Activated T-helper 1 cell treated with anti-CD3 and anti-CD28 coated beads, Interleukin-2, amount 50 U/mL, for 16 hours (primary cell): ENCODE measurements at places on chromosomes 7 and 10.

- DNase-seq: no peak
These were observed 86.2 kb downstream of the GPR85 start for GRCh38 chr7:113000316-113001020.

GRCh38 chr7:101442426-101443070, 79.9 kb downstream of the COL26A1 start:
- DNase-seq: no peak

DNA sequence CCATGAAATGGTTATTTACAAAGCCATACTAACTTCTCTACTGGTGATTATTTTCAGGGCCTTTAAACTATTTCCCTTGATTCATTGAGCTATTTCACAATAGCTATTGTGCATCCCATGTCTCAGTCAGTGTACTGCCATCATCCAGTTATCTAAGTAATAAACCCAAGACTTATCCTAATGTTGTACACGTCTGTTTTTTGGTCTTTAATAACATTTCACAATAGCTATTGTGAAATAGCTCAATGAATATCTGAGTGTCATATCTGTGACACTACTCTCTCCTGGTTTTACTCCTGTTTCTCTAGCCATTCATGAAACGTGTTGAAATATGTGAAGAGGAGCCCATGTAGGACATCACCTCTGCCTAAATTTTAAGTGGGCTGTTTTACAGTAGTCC, 36.5 kb upstream of the TMEM140 start:
- no peak for DNase-seq

DNA sequence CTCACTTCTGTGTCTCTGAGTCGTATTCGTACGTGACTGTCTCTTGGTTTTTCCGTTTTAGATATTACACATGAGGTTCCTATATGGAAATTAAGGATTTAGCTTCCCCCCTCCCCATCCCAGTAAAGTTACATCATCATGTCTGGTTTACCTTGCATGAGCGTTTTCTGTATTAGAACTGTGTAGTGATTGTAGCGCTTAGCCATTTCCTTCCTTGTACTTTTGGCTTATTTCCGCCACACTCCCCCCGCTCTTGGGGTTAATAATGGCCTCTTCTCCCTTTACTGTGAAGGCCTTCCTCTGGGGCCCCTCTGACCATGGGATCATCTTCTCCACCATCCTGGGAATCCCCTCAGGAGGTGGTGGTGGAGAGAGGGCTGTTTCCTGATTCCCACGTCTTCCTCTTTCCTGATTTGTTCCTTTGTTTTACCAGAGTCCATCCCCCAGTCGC, 27.2 kb upstream of the AP5Z1 start:
- no peak for DNase-seq

- DNase-seq: no peak
These were observed 60.1 kb upstream of the GPR26 start for GRCh38 chr10:123606006-123606405.

DNA sequence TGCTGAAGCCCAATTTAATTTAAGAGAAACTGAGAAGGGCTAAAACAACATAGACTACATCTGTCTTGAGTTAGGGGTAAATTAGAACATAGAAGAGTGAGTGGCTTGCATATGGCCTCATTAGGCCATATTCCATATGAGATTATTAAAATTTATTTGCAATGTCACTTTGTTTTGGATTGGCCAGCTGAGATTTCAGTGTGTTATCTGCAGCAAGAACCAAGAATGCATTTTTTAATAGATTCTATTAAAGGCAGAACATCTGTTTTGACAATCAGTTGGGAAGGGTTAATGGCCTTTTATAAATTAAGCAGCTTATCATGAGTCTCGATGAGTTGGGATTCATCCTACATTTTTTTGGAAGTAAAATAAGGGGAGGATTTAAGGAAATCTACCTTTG, 236.2 kb downstream of the DGKB start:
- DNase-seq: no peak

GRCh38 chr7:106114716-106115383, 2.7 kb upstream of the SYPL1 start:
- no peak for DNase-seq

DNA sequence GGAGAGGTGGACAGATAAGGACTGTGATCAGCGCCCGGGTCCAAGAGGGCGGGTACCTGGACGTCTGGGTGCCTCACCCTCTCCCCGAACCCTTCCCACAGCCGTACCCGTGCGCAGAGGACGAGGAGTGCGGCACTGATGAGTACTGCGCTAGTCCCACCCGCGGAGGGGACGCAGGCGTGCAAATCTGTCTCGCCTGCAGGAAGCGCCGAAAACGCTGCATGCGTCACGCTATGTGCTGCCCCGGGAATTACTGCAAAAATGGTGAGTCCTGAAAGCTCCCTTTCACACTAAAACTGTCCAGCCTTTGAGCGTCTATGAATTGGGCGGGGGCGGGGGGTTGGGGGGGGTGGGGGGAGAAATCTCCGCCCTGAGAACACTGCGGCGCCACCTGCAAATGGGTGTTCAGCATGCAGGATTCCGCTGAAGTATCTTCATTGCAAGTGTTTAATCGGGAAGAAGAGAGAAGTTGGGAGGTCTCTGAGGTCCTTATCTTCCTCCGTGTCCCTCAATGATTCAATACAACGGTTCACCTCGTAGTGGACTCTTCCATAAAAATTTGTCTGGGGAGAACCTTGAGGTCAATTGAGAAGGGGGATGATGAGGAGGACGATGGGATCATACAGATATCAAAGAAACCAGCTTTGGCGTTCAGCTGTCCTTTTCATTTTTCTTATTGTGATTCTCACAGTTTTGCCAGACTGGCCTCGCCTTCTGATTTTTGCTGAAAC, 906 bp downstream of the DKK1 start:
- DNase-seq: no peak

DNA sequence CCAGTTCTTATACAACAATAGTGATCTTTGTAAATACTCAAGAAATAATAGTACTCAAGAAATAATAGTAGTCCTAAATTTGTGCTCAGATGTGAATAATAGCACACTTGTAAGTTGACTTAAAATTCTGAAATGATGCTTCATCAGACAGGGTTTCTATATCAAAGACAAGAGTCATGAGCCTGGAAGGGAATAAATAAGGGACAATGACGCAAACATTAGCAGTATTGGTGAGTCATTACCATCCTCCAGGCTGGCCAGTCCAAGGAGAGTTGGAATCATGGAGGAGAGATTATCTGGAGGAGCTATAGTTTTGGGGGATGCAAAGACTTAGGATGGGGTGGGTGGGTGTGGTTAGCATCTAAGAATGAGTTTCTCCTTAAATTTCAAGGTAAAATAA, 6.1 kb upstream of the SH3PXD2A start:
- DNase-seq: no peak

DNA sequence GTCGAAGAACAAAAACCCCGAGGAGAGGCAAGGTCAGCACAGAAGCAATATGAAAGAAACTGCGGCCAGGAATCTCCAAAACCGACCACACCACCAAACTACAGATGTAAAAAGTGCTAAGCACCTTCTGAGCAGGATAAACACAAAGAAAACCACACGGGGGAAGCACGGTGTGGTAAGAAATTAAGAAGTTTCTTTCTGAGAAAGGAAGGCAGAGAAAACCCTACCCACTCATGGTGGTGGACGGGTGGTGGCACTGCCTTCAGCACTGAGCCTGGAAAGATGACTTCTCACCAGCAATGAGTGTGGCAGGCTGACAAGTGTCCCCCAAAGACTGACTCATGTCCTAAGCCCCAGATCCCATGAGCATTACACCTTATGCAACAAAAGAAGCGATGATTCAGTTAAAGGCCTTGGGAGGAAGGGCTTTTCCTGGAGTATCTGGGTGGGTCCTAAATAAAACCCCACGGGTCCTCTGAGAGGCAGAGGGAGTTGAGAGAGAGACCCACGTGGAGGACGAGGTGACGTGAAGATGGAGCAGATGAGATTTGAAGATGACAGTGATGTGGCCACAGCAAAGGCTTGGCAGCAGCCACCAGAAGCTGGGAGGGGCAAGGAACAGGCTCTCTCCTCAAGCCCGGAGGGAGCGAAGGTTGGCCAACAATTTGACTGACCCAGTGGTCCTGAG, 124.9 kb downstream of the DLG5 start:
- peak; percentile 17 for DNase-seq

DNA sequence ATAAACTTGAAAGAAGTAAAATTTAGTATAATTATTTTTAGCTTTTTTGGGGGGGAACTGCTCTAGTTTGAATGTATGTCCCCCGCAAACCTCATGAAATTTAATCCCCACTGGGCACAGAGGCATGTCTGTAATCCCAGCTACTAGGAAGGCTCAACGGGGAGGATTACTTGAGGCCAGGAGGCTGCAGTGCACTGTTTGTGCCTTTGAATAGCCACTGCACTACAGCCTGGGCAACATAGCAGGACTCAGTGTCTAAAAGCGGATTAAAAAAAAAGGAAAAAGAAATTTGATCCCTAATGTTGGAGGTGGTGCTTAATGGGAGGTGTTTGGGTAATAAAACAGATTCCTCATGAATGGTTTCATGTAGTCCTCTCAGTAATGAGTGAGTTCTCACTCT, 43.1 kb upstream of the PHF14 start:
- no peak for DNase-seq

GRCh38 chr7:129782818-129783583, 169.8 kb downstream of the UBE2H start:
- no peak for DNase-seq

- DNase-seq: no peak
These were observed 100.5 kb downstream of the KCNMA1 start for GRCh38 chr10:77537071-77537470.
